ENCODE measurements at places on chromosomes 3 and 15.
A peak's percentile ranks its signal among the peaks of the same experiment; 100 is the strongest.

- no peak for DNase-seq
Observed at GRCh38 chr3:163011596-163011995, 1515.0 kb downstream of the OTOL1 start.

DNA sequence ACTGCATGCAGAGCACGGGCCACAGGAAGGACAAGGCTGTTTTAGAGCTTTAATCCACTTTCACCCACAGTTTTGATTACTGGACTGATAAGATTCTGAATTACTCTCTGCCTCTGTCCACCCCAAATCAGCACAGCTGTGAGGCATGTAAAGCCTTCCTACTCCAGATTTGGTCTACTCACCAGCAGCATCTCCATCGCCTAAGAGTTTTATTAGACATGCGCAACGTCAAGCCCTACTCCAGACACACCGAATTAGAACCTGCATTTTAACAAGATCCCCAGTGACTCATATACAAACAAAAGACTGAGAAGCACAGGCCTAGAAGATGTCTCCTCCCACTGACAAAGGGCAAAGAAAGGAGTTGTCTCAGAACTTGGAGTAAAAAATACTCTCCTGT lies 221.2 kb downstream of the TUSC7 start:
- DNase-seq, result no peak

- no peak for DNase-seq
Observed at GRCh38 chr3:128442070-128442469, 24.6 kb downstream of the DNAJB8 start.

DNA sequence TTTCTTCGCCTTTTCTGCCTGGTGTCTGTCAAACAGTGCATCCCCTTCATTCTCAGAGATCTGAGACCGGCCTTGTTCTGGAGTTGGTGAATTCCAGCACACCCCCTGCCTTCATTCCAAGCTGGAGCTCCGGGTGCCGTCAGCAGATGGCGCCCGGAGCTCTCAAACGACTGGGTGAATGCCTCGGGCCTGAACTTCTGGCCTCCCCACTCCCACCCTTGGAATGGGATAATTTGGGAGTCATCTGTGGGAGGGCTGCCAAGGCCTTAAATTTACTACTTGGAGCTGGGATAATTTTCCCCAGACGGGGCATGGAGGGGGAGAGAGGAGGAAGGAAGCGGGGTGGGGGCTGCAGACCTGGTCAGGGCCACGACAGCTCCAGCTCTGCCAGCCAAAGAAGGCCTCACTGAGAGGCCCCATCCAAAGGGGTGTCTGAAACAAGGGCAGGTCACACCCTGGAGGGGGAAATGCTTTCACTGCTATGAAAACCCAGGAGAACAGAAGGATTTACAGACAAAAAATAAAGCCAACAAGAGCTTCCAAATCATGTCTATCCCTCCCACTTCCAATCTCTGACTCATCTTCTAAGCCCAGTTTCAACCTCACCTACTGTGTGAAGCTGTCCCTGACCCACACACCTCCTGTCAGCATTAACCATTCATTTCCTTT lies 187.9 kb downstream of the OPA1 start:
- DNase-seq, result peak; percentile 20

DNA sequence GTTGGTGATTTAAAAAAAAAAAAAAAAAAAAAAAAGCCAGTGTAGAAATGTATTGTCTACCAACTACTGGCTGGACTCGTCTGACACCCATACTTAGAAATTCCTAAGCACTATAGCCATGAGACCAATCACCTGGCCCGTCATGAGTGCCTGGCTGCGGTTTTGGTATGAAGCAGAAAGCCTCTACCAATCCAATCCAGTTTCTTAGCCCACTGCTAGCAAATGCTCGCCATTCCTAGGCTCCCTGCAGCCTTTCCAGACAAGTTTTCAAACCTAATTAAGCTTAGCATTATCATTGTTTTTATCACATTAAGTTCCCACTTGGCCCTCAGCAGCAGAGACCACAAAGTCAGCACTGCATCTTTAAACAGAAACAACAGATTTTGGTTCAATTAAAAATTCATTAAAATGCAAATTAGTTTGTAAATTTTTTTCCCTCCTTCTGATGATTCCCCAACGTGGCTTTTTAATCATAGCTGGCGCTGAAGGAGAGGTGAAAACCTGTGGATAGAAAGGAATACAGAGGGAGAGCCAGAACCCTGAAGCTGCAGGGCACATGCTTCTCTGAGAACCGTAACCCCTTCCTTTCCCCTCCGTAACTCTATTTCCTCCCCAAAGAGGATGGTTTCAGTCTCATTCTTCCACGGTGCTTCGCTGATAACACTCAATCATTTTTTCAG lies 32.2 kb upstream of the ST8SIA2 start:
- no peak for DNase-seq

DNA sequence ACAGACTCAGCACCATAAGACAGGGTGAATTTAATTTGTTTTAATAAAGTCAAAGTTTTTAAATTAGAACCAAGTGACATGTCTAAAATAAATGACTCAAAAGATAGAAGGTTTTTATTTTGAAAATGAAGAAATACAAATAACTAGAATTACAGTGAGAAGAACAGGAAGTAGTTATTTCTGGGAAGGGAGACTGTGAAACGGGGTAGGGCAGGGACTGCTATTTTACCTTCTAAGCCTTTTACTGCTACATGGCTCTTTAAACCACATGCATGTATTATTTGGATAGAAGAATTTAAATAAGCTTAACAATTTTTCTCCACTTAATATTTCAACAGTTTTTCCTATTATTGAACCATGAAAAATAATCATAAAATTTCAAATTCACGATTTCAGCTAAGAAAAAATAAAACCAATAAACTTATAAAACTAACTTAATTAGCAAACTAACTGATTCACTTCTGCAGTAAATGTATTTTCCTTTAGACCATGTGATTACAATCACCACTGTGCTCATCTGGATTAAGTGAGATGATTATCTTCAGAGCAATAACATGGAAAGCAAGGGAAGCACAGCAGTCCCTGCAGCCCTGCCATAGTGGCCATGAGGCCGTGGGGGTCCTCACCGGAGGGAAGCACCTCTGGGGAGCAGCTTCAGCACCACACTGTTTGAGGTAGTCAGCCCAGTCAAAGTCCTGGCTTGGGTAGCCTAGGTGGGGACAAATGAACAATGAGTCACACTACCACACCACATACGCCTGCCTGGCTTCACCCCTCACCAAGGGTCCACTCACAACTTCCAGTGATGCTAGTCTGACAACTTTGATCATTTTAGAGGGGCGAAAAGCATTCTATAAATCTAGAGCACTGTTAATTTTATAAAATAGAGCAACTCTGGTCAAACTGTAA lies 28.3 kb upstream of the STIMATE start:
- no peak for DNase-seq

DNA sequence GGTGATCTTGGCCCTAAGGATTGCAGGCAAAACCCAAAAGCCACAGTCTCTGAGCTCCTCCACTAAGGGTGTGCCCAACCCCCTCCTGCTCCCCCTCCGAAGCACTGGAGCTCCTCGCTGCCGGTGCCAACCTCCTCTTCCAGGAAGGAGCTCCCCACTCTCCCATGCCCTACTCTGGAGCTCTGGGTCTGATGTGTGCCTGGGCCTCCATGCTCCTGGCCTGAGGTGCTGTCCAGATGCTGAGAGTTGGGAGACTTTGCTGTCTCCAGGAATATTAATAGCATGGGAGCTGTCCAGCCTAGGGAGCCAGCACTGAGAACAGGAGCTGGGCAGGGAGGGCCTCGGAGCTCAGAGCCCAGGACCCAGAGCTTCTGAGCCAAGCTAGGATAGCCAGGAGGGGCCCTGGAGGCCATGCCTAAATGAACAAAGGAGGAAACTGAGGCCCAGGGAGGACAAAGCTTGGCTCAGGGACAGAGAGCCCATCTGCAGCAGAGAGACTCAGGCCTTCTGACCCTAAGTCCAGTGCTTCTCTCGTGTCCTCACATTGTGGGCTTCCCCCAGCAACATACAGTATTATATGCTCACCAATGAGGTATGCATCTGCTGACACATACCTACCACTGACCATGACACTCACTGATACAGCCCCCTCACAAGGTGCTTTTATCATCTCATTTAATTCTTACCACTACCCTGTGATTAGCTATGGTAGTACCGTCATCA lies 36.9 kb upstream of the HERC1 start:
- DNase-seq, result no peak

DNA sequence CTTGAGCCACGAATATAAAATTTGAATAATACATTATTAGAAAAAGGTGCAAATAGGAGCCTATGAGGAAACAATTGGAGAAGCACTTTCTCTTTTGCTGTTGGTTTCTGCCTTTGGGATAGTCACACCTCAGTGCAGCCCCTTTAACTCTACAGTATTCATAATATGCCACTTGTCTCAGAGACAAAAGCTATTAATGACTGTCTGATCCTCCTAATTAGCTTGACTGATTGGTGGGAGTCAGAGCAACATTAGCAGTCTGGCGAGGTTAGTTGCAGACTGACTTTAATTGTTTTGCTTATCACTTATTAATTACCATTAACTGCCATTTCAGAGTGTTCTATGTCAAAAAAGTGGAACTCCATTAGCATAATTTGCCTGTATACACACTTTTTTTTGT lies 225.0 kb upstream of the ARHGEF26 start:
- no peak for DNase-seq

DNA sequence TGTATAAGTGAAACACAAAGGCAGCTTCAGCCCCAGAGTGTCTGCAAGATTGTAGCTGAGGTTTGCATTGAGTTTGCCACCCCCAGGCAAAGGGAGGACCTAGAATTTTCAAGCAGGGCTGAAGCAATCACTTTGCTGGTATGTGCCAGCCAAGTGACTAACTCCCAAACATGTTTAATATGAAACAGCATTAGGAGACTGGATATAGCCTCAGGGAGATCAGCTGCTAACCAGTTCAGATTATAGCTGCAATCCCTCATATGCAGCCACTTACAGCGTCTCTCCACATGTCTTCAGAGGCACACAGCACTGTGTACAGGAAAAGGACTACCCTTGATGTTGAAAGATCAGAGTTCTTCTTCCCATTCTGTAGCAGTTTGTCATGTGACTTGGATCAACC lies 38.4 kb upstream of the PPP2R3A start:
- no peak for DNase-seq

GRCh38 chr15:85837011-85837433 lies 42.3 kb upstream of the KLHL25 start:
- no peak for DNase-seq

DNA sequence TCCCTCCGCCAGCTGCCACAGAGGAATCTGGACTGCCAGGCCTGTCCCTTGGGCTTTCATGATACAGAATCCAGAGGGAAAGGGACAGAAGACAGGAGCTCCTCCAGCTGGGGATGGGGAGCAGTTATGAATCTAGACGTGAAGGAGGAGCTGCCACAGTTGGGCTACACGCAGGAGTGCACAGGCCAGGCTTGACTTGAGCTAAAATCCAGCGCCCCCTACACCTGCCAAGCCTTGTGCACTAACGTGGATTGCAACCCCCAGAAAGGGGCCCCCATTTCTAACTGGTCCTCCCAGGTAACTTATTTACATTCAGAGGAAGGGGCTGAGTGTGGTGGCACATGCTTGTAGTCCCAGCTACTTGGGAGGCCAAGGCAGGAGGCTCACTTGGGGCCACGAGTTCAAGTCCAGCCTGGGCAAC lies 14.3 kb downstream of the KLHL6 start:
- DNase-seq, result no peak

DNA sequence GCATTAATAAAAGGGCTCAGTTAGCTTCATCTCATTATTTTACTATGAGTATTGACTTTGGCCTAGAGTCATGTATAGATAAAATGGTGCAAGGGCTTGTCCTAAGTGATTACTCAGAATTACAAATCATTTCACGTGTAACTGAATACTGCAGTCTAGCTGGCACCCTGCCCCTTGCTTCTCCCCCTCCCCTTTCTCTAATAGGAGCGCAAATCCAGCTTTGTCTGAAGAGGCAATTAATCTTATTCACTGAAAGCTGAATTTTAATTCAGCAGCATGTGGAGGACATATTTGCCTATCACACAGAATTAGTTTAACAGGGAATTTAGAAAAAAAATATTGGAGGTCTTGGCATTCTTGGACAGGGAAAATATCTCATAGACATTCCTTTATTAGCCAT lies 412.1 kb upstream of the DPH6 start:
- DNase-seq, result no peak

- DNase-seq, result no peak
Observed at GRCh38 chr3:190504354-190505125, 9.3 kb upstream of the IL1RAP start.

GRCh38 chr3:35744419-35744818 lies 105.1 kb downstream of the ARPP21 start:
- no peak for DNase-seq

DNA sequence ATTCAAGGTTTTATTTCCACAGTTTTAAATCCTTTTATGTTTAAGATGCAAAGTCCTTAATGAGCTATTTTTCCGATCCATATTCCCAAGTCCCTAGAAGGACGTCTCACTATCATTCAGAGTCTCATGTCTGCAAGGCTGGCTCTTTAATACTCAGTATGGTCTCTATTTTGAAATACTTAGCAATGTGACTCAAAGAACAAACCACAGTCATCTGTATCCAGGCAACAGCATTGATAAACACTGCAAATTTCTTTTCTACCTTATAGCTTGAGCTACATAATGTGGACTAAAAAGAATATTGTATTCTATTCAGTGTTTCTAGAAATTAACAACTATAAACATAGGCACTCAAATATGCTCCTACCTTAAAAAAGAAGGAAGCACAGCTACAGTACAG lies 588.3 kb upstream of the NAALADL2 start:
- no peak for DNase-seq

- DNase-seq, result no peak
Observed at GRCh38 chr3:63128380-63128779, 149.7 kb upstream of the SYNPR start.

GRCh38 chr3:171258316-171258715 lies 201.9 kb downstream of the TNIK start:
- no peak for DNase-seq

- DNase-seq, result no peak
Observed at GRCh38 chr3:128988286-128988685, 5.6 kb downstream of the CFAP92 start.

- no peak for DNase-seq
Observed at GRCh38 chr15:93829115-93829870, 402.1 kb upstream of the MCTP2 start.

GRCh38 chr15:74901612-74902063 lies 5.0 kb downstream of the FAM219B start:
- DNase-seq, result no peak
